ENCODE measurements at places on chromosomes 4 and X.

DNA sequence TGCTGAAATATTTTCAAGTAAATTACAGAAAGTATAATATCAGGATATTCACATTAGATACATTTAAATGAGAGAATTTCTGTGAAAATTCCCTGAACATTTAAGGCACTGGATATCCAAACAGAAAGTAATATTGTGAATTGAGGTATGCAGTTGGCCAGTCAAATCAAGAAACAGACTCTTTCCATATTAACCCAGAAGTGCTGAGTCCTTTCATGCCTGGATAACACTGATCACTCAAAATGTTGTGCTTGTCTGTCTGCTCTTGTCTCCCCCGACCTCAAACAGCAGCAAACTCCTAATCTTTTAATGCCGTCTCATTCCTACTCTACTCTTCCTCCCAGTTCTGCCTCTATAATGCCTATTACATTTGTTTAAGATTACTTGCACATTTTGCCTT, 51.2 kb downstream of the TBC1D9 start:
- no peak for DNase-seq

- DNase-seq = no peak
Measured at GRCh38 chr4:32022071-32022470, 1301.9 kb downstream of the PCDH7 start.

DNA sequence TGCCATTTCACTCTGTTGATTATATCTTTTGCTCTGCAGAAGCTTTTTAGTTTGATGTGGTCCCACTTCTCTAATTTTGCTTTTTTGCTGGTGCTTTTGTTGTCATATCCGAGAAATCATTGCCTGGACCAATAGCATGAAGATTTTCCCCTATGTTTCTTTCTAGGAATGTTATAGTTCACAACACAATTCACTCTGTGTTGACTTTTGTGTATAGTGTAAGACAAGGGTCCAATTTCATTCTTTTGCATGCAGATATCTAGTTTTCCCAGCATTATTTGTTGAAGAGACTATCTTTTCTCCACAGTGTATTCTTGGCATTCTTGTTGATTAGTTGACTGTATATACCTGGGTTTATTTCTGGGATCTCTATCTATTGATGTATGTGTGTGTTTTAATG, 8.3 kb upstream of the CPE start:
- no peak for DNase-seq

GRCh38 chr4:151651496-151651895, 109.3 kb downstream of the GATB start:
- DNase-seq = no peak

GRCh38 chr4:116590648-116591047, 494.7 kb downstream of the TRAM1L1 start:
- no peak for DNase-seq
